Eye (tissue), 1 donor: ENCODE measurements at places on chromosomes 3 and 15.
A peak's percentile ranks its signal among the peaks of the same experiment; 100 is the strongest.

GRCh38 chr3:36373084-36373483 is 7.2 kb upstream of the STAC start:
- DNase-seq, result no peak

GRCh38 chr15:99010768-99011167 is 3.2 kb upstream of the PGPEP1L start:
- DNase-seq, result no peak

- no peak for DNase-seq
These were observed 34.7 kb downstream of the PIK3CA start for GRCh38 chr3:179182902-179183301.

GRCh38 chr15:43330780-43331087 is 361 bp upstream of the LCMT2 start:
- DNase-seq, result no peak

DNA sequence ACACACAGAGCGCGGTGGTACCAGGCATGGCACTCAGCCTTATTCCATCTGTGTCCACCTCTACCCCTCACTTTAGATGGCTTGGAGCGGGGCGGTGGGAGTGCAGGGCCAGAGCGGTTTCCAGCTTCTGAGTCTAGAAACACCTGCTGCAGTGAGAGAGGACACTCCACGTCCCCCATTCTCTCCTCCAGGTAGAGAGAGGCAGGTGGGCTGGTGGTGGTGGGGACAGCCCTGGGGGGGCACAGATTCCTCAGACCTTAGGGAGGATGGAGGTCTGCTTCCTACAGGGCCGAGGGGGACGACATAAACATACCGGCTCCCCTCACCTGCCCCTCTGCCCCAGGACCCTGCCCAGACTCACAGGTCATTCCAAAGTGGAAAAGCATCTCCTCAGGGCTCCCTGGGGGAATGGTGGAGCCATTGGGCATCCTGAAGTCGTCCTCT is 40.4 kb downstream of the MUC20 start:
- DNase-seq, result no peak

DNA sequence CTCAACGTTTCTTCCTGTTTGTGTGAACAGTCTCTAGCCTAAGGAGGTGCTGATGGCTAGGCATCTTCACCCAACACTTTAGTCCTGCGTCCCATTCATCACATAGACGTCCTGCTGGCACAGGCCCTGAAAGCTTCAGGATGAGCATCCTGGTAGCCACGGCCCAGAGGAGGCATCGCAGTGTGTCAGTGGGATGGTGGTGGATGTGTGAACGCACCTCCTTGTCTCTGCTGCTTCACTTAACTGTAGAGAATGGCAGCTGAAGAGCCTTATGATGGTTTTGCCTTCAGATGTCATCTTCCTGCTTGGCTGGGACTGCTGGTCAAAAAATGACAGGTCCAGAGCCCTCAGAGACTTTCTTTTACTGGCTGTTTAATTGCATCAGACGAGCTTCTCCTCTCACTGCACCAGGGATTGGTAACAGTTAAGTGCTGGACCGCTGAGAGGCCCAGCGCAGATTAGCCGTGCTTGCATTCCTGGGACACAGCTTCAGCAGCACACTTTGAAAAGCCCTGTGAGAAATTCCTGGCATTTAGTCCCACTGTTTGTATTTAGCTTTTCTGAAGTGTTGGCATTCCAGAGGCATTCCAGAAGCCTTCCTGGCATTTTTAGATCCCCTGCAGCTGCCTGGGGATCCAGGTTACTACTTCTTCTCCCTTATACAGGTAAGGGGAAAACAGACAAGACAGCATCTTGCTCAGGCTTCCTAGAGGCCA is 132.4 kb upstream of the PLXNA1 start:
- peak; percentile 87 for DNase-seq

DNA sequence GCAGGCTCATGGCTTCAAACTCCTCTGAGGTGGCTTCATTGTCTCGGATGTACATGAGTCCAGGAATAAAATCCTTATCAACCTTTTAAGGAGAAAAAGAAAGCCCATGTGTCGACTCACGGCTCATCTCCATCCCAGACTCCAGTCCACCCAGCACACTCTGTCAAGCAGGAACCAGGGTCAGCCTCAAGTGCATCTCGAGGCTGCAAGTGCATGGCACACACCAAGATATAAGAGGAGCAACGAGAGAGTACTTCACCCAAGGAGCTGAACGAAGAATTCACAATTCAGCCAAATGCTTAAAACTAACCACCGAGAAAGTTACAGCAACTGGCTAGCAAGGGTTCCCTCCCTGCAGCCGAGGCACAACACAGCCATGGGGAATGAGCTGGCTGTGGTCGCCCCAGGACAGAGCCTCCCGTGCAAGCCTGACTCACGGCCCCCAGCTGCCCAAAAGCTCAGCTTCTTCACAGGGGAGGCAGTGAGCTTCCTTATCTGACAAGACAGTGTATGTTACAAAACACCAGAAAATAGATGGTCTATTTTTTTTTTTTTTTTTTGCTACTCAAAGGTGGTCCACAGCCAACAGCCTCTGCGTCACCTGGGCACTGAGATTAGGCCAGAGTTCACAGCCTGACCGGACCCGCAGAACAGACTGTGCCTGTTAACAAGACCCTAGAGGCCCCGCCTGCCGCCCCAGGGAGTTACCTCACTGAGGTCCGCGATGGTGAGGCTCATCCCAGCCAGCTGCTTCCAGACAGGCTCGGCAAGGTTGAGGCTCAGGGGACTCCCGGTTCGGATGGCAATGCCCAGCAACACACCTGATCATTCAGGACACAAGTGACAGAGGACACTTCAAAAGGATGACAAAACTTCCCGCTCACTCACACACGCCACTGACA is 15.9 kb upstream of the OCA2 start:
- no peak for DNase-seq

DNA sequence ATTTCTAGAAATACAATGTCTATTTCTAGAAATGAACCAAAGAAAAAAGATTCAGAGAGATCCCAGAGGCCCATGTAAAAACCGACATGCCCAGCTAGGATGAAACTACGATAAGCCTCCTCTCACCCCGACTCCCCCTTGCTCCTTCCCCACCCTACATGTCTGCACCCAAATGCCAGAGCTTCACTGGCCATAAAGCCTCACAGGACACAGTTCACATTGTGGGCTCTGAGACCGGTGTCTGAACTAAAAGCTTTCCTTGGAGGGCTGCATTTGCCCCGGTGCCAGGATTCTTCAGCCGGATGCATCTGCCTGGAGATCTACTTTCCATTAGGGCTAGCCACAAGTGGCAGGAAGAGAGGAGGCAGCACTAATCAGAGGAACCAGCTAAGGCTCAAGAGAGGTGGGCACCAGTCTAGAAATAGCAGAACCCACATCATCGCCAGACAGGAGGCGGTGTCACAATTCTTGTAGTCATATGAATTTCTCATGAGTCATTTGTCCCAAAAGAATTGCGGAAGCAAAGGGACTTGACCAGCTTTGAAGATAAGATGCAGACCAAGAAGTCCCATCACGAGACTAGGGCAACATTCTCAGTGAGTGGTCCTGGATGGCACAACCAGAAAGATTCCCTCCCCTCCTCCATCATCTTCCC is 353.6 kb downstream of the NTRK3 start:
- DNase-seq, result no peak

DNA sequence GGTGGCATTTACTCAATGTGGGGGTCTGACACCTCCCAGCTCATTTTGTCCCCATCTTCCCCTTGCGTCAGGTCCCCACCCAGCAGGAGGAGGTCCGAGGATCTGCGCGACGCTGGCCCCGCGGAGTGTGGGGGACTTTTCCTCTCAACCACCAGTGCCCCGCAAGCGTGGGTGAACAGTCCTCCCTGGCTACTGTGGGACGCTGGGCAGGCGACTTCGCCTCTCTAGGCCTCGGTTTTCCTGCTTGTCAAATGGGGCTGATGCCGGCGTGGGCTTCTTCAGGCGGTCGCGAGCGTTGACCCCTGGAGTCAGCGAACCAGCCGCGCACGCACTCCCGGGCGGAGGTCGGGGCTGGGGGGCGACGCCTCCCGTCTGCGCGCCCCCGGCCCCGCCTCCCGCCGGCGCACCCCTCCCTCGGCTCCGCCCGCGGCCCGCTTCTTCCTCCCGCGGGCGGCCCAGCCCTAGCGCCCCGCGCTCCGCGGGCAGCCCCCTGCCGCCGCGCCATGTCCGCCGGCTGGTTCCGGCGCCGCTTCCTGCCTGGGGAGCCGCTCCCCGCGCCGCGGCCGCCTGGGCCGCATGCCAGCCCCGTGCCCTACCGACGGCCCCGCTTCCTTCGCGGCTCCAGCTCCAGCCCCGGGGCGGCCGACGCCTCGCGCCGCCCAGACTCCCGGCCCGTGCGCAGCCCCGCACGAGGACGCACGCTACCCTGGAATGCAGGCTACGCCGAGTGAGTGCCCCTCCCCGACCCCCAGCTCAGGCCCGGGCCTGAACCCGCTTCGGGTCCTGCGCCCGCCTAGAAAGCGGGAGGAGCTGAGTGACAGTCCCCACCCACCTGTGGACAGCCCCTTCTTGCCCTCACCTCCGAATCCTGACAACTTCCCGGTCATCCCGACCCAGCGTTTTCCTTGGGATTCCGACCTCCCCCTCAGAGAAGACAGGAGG is at the start of gene PPM1M:
PPM1M (plus strand) TSS at position 438 of the 942 bp plus-strand sequence; CDS start at position 504, 66 bp downstream.
- DNase-seq, result peak; percentile 76

- DNase-seq, result peak; percentile 78
These were observed 766.8 kb downstream of the TBL1XR1 start for GRCh38 chr3:176430244-176431037.
